Frontal cortex (tissue), 4 donors: ENCODE measurements at places on chromosomes 4 and X. TPM values are rescaled to one million over a fixed set of nuclear protein-coding genes. Genes with fewer than 3 reads are reported as not detected.

DNA sequence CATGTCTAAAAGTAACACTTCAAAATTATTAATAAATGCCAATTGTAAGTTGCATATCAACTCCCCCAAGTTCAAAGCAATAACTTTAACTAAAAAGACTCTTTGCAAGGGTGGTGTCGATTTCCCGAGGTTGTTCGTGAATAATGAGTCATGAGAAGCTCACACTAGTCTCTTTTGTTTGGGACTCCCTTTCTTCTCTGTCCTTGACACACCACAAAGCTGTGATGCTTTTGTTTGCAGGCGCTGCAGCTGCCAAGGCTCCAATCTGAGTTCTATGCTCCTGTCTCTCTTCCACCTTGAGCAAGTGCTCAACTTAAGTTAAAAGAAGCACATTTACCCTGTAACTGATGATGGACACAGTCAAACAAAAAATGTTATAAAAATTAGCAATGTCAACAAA is 65.9 kb downstream of the FAT1 start:
- DNase-seq, result peak; percentile 41

The ETNPPL gene
- 0.41 TPM for total RNA-seq

DNA sequence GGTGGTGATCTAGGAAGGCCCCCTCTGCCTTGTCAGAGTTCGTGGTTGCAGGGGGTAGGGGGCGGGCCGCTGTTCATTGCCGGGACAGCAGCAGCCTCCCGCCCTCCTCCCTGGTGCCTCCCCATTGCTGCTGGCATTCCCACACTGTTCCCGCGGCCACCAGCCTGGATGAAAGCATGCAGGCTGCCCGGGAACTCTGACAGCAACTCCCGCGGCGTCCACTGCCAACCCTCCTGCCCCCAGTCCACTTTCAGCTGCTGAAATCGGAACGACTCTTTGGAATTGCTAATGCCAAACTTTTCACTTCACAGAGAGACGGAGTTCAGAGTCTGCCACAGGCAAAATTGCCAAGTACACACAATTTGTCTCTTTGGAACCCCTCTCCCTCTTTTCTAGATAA is 121.9 kb downstream of the BEND2 start:
- DNase-seq, result no peak

DNA sequence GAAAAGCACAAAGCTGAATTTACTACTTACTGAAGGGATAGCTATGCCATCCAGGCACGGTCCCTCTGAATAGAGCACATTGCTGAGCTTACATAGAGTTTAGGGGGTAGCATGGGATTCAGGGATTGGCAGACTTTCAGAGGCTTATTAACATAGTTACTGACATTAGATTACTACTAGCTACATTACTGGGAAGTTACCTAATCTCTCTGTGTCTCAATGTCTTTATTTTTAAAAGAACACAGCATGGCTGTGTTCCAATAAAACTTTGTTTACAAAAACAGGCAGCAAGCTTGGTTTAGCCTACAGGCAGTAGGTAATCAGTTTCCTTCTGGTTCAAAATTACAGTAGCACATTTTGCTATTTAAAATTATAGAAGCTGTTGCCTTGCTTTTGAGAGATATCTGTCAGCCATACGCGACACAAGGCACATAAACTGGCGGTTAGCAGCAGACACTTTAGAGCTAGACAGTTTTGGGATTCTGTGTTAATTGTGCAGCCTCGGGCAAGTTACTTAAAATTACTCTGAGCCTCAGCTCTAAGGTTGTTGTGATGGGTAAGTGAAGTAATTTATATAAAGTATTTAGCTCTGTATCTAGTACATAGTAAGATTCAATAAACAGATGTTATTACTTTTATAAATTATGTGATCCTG is 6.9 kb downstream of the KLHL8 start:
- DNase-seq, result no peak

GRCh38 chr4:25002681-25003080 is 28.1 kb downstream of the LGI2 start:
- DNase-seq, result no peak

DNA sequence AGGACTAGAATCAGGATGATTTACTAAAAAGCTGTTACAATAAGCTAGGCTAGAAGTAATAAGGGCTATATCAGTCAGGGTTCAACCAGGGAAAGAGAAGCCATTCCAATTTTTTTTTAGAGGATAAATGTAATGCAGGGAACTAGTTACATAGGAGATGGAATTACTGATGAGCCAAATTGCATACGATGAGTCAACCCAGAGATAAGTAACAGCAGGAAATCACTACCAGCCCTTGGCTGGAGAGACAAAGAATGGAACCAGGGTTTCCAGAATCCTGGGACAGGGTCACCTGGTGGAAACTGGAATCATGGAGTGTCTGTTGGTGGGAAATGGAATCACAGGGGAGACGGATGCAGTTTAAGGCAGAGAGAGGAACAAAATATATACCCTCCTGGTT is 13.1 kb upstream of the MAGEA4 start:
- no peak for DNase-seq

The ZNF827 gene
- total RNA-seq, result 21.2 TPM

The TGIF2LX gene
- not detected for total RNA-seq

- DNase-seq, result no peak
These were observed at the start of gene PF4V1 for GRCh38 chr4:73853246-73853704. PF4V1 (plus strand) TSS chr4:73853296; CDS start chr4:73853363, 67 bp downstream.

DNA sequence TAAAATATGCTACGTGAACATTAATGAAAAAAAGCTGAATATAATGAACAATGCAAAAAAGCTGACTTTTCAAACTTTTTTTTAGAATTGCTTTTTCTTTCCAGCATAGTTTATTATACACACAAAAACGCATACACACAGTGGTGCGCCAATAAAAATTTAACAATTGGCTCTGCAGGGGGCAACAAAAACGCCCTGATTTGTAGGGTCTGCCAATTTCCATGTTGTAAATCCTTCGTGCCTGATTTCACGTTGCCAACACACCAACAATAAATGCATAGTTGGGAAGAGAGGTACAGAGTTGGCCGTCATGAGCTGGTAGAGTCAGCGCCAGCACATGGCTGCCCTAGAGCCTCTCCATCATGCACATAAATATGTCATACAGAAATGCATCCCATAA is 333.1 kb downstream of the MAPK10 start:
- DNase-seq, result no peak

DNA sequence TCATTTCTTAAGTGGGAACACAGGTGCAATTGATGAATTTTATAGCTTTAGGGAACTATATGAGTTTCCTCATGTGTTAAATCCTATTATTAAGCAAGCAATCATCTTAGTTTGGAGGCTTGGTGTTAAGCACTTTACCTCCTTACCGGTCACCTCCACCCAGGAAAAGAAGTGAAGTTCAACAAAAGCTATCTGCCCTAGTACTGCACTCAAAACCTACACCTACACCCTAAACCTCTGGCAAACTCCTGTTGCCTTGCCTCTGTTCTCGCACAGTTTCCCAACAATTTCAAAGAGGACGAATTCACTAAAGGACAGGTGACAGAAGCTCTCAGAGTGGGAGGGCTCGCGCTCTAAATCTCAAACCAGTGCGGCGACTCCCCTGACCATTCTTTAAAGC is 85.7 kb upstream of the TENT5D start:
- DNase-seq, result no peak

DNA sequence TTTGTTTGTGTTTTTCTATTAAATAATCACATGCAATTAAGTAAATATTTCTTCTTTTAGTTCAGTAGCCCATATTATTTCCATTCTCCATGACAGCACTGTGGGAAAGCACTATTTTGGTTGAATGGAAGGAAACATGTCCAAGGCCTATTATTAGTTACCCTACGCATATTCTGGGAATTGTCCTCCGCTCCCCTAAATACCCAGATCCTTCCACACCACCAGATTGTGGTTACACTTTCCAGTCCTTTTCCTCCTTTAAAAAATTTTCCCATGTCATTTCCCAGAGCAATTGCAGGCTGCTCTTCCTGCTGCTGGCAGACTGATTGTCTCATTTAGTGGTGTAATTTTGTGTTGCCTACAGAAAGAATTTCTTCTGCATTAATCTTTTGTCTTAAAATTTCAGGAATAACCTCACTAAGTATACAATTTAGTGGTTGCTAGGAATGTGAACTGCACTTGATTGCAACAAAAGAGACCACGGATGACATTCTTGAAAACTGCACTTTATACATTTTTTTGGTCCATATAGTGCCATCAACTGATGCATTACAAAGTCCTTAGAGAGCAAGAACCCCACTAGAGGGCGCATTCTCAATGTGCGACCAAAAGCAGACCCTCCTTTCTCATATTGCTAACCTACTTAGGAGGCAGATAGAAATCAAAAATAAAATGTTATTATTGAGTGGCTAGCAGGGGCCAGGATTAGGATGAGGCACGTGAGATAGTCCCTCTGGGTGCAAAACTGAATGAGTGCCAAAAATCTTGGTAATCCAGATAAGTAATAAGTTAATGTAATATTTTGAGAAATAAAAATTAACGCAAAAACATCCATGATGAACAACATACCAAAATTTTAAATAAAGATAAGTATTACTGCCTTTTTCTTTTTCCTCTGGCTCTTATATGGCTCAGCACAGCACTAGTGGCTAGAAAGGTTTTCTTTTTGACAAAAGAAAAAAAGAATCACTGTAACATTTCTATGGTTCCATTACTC is 98.8 kb upstream of the IQCM start:
- DNase-seq, result peak; percentile 17

GRCh38 chrX:22674932-22675331 is 324.8 kb upstream of the DDX53 start:
- DNase-seq, result no peak

The EGFL6 gene
- 0.82 TPM for total RNA-seq

DNA sequence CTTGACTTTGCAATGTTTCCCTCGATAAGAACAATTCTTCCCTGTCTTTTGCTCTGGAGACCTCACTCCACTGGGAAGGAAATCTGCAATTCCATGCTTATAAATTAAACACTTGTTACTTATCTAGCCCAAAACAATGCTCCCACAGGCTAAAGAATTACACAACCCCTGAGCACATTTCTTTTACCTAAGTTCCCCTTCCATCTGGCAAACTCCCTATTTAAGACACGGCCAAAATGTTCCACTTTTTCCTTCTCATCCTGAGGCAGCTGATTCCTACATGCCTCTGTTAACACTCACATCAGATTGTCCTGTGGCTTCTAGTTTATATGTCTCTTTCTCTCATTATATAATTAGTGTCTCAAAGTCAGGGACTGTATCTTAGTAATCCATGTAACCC is 211.7 kb downstream of the COX18 start:
- no peak for DNase-seq

- peak; percentile 18 for DNase-seq
These were observed 34.4 kb upstream of the ANXA3 start for GRCh38 chr4:78517050-78517652.

The C4orf51 gene
- total RNA-seq, result not detected

The GYG2 gene
- 4.1 TPM for total RNA-seq

The STOX2 gene
- total RNA-seq, result 35.1 TPM

The PF4V1 gene
- 0.41 TPM for total RNA-seq

The MOSPD2 gene
- 11.8 TPM for total RNA-seq

DNA sequence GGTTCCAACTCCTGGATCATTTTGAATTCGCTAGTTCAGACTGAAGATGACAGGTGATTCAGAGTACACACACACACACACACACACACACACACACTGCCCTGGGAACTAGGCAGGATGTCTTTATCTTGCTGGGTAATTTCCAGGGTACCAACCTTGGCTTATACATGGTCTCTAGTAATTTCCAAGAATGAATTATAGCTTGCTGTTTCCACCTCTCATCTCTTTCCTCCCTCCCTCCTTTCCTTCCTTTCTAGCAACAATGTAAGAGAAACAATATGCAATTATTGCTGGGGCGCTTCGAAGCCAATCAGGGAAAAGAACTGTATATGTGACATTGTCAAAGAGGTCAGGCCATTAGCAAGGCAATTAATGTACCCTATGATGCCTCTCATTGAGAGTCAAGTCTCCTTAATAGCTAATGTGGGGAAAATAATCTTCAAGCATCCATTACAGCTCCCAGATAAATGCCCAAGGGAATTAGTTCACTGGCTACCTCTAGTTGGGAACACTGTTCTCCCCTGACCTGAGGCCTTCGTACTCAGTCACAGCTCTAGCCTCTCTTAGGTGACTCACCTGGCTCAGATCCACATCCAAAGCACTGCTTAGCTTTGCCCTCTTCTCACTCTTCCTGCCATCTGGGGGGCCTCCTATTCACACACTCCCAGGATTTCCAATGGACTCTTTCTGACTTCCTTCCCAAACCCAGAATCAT is 311.5 kb downstream of the PPP1R2C start:
- no peak for DNase-seq

- DNase-seq, result no peak
These were observed 553 bp downstream of the SEPTIN6 start for GRCh38 chrX:119692191-119693039.

GRCh38 chrX:67607466-67607865 is 63.6 kb downstream of the AR start:
- DNase-seq, result no peak

GRCh38 chr4:74548561-74548960 is 103.6 kb downstream of the AREG start:
- DNase-seq, result no peak

The TIMM17B gene
- 33.8 TPM for total RNA-seq

DNA sequence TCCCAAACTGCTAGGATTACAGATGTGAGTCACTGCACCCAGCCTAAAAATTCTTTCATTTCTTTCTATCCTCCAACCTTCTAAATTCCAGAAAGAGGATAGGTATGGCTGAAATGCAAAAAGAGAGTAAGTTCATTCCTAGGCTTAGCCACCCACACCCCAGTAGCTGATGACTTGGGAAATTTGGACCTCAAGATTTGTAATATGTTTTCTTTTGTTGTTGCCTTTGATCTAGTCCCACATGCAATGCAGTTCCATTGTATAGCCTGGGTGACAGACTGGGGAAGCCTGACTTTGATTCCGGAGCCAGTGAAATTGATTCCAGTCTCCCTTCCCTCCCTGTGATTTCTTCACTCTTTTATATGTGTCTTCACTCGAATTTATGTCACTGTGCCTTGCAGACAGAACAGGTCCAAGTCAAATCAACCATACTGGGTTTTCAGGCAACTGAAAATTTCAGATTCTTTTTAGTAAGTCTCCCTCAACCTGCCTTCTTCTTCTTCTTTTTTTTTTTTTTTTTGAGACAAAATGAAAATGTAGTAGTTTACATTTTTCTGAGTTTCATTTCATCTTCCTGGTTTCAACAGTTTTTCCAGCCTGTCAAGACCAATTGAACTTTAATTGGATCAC is 176.2 kb upstream of the RBPJ start:
- no peak for DNase-seq

The XG gene
- total RNA-seq, result not detected

The KLHL13 gene
- 93.3 TPM for total RNA-seq

The KLHL5 gene
- total RNA-seq, result 57.1 TPM

The ARMCX1 gene
- total RNA-seq, result 120 TPM

- DNase-seq, result no peak
These were observed 109.1 kb downstream of the PHEX start for GRCh38 chrX:22141047-22141730.

DNA sequence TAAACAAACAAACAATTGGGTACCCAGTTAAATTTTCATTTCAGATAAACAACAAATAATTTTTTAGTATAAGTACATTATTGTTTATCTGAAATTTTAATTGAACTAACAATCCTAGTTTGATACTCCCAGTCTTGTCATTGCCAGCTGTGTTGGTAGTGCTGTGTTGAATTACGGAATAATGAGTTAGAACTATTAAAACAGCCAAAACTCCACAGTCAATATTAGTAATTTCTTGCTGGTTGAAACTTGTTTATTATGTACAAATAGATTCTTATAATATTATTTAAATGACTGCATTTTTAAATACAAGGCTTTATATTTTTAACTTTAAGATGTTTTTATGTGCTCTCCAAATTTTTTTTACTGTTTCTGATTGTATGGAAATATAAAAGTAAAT is 2.9 kb downstream of the CXCL8 start:
- no peak for DNase-seq

GRCh38 chr4:153177841-153178240 is 26.4 kb upstream of the TRIM2 start:
- DNase-seq, result no peak

The NEXMIF gene
- total RNA-seq, result 51.4 TPM
